Temporal lobe (tissue), 4 donors: ENCODE measurements at places on chromosomes 3 and 15. TPM values are rescaled to one million over a fixed set of nuclear protein-coding genes. Genes with fewer than 3 reads are reported as not detected.

Gene NECTIN3
- 134 TPM for total RNA-seq

Gene ROPN1
- total RNA-seq: not detected

Gene SI
- total RNA-seq: not detected

Gene TSEN2
- 22.4 TPM for total RNA-seq

Gene FAM107A
- 32.2 TPM for total RNA-seq

Gene TMEM212
- not detected for total RNA-seq
